ENCODE measurements at places on chromosomes 11 and 22.

DNA sequence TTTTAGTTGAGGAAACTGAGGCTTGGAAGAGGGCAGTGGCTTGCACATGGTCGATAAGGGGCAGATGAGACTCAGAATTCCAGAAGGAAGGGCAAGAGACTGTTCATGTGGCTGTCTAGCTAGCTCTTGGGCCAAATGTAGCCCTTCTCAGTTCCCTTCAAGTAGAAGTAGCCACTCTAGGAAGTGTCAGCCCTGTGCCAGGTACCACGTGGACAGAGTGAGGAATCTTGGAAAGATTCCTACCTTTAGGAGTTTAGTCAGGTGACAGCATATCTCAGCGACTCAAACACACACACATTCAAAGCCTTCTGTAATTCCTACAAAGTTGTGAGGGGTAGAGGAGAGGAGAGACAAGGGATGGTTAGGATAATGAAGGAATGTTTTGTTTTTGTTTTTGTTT, 18.3 kb downstream of the PIK3IP1 start:
- DNase-seq: no peak

GRCh38 chr22:40196628-40197360, 19.1 kb downstream of the TNRC6B start:
- no peak for DNase-seq

GRCh38 chr11:101453682-101454081, 130.1 kb downstream of the TRPC6 start:
- DNase-seq: no peak

GRCh38 chr11:19829109-19829837, 116.6 kb downstream of the NAV2 start:
- DNase-seq: no peak

DNA sequence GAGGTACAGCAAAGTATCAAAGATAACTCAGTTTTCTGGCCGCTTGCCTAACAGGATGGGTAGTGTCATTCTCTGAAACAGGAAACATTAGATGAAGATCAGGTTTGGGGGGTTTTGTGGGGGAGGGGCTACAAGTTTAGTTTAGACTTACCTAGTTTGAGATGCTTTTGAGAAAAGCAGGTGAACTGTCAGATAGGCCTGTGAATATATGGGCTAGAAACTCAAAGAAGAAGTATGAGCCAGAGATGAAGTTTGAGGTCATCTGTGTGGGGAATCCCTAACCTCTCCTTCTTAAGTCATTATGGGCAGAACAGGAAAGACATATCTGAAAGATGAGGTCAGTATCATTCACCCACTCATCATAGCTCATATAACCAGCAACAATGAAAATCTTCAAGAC, 11.9 kb downstream of the HOATZ start:
- DNase-seq: no peak

GRCh38 chr22:39123751-39124581, 26.9 kb downstream of the APOBEC3H start:
- no peak for DNase-seq

DNA sequence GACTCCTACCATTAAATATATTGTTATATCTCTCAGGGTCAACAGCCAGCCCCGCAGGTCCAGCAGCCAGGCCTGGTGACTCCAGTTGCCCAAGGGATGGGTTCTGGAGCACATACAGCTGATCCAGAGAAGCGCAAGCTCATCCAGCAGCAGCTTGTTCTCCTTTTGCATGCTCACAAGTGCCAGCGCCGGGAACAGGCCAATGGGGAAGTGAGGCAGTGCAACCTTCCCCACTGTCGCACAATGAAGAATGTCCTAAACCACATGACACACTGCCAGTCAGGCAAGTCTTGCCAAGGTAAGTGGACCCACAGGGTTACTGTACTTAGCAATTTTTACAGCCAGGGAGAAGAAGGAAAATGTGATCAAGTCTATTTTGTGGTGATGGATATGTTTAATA, 35.1 kb downstream of the EP300 start:
- DNase-seq: no peak

DNA sequence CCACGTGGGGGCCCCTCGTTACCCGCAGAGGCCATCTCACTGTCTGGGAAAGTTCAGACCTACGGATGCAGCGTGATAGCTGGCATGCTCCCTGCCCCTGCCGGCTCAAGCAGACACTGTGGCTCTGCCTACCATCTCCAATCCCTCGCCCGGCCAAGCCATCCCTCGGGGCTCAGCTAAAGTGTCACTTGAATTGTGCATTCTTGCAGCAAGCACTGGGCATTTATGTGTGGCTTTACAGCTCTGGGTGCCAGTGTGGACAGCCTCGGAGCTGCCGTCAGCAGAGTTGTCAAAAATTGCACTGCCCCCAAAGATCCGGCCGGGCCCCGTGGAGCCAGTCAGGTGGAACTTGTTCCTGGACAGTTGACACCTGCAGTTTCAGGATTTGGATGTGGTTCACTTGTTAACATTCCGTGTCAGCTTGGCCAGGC, 75.0 kb upstream of the FGF3 start:
- DNase-seq: no peak

- no peak for DNase-seq
Observed at GRCh38 chr11:77510851-77511250, 37.0 kb upstream of the PAK1 start.

GRCh38 chr11:88508418-88508758, 170.9 kb upstream of the CTSC start:
- no peak for DNase-seq

- DNase-seq: no peak
Observed at GRCh38 chr22:40199852-40200251, 22.1 kb downstream of the TNRC6B start.

- no peak for DNase-seq
Observed at GRCh38 chr22:17201285-17201945, 17.8 kb downstream of the ADA2 start.

DNA sequence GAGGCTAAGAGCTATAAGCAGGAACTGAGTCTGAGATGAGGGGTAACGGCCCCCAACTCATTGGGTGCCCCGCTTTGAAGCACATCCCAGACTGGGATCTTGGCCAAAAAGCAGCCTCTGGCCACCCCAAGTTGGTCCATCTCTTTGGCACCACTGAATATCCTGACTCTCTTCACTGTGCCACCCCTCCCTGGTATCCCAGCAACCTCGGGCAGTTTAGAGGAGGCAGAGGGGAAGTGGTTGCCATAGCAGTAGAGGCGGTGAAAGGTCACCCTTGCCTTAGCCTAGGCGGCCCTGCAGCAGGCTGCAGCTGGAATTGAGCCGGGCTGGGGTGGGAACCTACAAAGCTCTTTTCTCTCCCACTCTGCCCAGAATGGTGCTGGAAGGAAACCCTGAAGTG, 1.1 kb downstream of the PELI3 start:
- no peak for DNase-seq

DNA sequence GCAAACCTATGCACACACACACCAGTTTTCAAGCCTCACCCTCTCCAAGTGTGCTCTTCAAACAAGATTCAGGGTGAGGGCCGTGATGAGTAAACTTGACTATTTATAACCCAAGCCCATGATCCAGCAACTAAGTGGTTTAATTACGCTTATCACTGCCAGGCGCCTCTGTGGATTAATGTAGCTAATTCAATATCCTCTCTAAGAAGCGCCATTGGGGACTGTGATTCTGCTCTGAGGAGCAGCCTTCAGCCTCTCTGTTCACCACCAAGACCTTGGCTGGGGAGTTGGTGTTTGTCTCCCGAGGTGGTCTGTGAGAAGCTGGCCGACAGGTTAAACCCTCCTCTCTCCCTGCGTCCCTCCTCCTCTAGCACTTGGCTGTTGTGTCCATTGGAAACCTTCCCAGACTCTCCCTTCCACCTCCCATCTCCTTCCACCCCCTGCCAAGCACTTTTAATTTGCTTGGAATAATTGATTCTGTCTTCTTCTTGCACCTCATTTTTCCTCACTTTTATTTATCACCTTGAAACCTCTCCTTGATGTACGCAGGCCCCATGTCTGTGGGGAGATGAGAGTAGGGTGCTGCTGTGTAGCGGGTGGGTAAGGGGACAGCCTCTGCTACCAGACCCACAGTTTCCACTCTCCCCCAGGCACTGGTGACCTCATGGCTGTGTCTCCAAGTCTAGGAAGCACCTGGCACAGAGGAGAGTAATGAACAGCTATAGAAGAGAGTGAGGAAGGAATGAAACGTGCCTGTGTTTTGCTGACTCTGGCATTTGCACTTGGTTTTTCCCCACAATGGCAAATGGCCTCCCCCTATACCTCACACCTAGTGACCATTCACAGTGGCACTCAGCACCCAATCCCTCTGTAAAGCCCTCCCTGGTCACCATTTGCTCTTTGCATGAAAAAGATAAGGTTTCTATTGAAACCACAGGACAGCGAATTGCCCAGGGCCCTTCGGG, 236.6 kb downstream of the GRIK4 start:
- DNase-seq: no peak

DNA sequence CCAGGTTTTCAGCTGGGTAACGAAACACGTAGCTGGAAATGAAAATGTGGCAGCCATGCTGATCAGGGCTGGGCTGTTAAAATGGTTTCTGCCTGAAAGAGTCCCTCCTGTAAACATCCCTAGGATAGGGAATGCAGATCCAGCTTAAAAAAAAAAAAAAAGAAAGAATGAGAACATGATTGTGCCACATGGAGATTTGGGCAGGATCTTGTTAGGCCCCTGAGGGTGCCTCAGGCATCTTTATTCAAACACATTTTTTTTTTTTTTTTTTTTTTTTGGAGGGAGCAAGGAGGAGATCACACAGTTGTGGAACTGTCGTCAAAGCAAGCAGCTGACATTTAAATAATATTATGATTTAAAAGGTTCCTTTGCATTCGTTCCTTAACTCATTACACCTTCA, 900.3 kb downstream of the OPCML start:
- no peak for DNase-seq

DNA sequence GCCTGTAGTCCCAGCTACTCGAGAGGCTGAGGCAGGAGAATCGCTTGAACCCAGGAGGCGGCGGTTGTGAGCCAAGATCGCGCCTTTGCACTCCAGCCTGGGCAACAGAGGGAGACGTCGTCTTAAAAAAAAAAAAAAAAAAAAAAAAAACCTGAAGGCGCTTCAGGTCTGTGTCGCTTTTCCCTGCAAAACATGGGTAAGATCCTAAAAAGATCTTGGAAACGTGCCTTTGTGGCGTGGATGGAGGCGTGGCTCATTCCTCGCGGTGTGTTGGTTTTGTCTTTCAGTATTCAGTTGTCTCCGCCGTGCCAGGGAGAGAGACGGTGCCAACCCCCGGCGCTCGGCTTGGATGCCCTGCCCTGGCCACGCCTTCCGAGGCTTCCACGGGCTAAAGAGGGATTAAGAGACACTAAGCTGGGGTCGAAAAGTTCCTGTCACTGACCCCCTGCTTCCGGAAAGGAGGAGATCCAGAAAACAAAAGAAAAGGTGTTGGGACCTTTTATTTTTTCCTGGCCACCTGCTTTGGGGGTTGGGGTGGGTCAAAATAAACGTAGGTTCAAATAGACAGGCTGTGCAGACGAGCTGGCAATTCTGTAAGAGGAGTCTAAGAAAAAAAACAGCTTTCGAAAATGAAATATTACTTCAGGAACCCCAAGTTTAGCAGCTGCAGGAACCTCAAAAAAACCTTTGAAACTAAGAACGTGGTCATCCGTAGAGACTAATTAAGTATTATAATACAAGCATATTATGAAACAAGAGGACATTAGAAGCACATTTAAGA, 1.1 kb upstream of the SLC35F2 start:
- DNase-seq: no peak

GRCh38 chr22:47155912-47156311, 393.5 kb downstream of the TBC1D22A start:
- no peak for DNase-seq

- DNase-seq: no peak
Observed at GRCh38 chr11:35990170-35990569, 46.3 kb downstream of the LDLRAD3 start.

GRCh38 chr11:50174189-50174588, 141.5 kb downstream of the OR4C45 start:
- no peak for DNase-seq

- DNase-seq: no peak
Observed at GRCh38 chr11:11095831-11096723, 238.2 kb upstream of the ZBED5 start.

GRCh38 chr11:82682003-82682751, 51.5 kb downstream of the FAM181B start:
- DNase-seq: no peak

GRCh38 chr22:42375982-42376381, 56.2 kb downstream of the NFAM1 start:
- DNase-seq: no peak

DNA sequence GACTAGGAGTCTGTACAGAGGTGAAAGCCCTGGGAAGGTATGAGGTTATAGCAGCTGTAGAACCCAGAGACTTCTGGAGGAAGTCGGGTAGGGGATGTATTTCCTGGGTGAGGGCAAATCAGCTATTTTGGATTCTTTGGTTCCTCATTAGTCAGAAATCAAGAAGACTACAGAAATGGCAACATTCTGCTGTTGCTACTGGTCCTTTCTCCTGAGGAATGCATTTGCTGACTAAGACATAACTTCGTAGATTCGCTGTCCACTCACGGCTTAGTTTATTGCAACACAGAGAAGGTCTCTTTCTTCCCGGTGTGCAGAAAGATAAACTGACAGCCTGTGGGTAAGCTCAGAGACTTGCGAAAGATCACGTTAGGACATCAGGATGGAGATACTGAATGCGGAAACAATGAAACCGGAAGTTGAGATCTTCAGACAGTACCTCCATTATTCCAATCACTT, 25.3 kb upstream of the SESN3 start:
- no peak for DNase-seq

- no peak for DNase-seq
Observed at GRCh38 chr11:119845756-119846155, 116.8 kb upstream of the NECTIN1 start.

- DNase-seq: no peak
Observed at GRCh38 chr22:46381731-46382130, 46.2 kb downstream of the TRMU start.

GRCh38 chr11:34501500-34501899, 12.1 kb downstream of the ELF5 start:
- DNase-seq: no peak

DNA sequence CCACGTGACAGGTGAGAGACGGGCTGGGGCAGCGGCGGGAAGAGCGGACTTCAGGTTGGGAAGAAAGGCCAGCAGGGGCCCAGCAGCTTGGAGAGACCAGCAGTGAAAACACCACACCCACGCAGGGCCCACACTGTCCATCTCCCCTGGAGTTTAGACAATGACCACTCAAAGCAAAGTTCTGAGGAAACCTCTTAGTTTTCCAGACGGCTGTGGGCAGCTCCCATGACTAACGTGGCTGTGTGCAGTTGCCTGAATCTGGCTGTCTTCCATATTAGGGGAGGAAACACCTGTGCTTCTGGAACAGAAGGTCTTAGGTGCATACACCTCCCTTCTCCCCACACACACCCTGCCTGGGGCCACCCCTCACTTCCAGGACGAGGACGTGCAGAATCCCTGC, 70.6 kb upstream of the TTLL12 start:
- DNase-seq: no peak

GRCh38 chr11:45580399-45580798, 85.0 kb downstream of the CHST1 start:
- DNase-seq: no peak

DNA sequence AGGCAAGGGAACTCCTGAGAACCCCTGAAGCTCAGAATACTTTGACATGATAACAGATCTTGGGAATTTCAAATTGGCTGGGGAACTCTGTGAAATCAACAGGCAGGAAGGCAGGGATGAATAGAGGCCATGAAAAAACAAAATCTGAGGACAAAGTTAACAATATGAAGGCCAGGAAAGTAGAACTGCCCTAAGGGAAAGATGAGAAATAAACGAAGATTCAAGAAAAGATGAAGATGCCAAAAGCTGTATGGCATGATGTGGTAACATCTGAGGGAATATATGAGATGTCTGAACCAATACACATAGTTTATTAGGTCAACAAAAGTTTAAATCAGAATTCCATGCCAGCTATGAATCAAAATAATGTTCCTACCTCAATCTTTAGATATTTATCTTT, 25.0 kb downstream of the SERGEF start:
- no peak for DNase-seq
